ENCODE measurements at places on chromosomes 13 and 19. TPM values are rescaled to one million over a fixed set of nuclear protein-coding genes. Genes with fewer than 3 reads are reported as not detected.

DNA sequence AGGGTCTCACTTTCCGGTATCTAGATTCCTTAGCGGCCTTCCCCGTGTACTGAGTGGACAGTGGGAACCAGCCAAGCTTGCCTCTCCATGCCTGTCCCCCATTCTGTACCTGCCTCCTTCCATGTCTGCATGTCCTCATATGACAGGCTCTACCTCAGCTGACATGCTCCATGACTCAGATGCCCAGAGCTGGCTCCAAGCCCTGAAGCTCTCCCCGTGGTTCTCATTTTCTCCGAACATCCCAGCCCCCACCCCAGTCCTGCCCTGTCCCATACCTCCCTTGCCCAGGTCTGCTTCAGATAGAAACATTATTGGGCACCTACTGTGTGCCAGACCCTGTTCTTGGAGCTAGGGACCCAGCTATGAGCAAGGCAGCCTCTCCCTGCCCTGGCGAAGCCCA is 17.1 kb upstream of the SHFL start:
- no peak for DNase-seq

Gene DAND5
- not detected for total RNA-seq

Gene KLHL1
- not detected for total RNA-seq

- DNase-seq, result no peak
These were observed 1.9 kb downstream of the LDLR start for GRCh38 chr19:11090997-11091702.

Gene ZNF766
- total RNA-seq, result 9.1 TPM

Gene FGF22
- not detected for total RNA-seq

Gene NKPD1
- total RNA-seq, result 0.13 TPM

DNA sequence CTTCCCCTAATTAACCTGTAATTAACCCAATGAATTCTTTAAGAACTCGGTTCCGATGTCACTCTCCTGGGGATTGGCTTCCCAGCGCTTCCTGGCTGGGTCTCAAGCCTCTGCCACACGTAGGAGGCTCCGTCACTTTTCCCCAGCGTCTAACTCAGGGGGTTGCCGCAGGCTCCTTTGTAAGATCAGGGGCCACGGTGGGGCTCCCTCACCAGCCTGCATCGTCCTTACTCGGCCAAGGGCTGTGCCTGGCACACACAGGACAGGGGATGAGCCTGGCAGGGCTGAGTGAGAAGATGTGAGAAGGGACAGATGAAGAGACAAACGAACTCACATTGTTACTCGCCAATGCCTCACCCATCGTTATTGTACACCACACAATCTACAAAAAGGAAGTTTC is 20.9 kb upstream of the ATP11A start:
- no peak for DNase-seq

- no peak for DNase-seq
These were observed 1124.8 kb upstream of the PRR20A start for GRCh38 chr13:56015919-56016318.

DNA sequence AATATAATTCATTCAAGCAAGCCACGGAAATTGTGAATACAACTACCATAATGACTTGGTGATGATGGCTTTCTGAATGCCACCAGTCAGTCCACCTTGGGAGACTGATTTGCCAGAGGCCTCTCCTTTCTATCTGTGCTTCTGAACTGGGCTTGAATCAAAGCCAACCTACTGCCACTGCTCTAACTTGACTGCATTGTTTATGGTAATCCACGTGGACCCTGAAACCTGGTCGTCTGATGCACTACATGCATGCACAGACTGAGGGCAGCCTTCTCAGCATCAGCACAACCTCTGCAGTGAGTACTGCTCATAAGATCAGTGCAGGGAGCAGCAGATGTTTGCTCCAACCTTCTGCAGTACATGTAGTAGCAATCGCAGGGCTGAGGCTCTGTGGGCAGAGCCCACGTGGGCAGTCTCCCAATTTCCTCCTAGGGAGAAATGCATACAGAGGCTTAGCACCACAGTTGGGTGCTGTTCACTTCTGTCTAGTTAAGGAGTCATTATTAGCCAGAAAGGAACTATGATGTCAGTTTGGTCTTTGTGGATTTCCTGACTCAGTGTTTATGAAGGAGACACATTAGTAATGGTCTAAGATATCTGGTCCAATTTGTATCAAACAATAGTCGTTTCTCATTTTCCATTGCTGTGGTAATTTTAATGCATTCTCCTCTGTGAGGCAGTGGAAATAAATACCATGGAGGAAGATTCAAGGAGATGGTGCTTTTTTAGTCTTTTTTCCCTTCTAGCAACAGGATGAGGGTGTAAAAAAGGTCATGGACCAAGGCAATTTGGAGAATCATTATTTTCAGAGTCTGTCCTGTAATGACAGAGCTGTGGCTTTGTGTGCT is 82.5 kb downstream of the AKAP11 start:
- no peak for DNase-seq

- DNase-seq, result no peak
These were observed 75.5 kb upstream of the ADGRE5 start for GRCh38 chr19:14305706-14306105.

Gene CLDN10
- 0.28 TPM for total RNA-seq

DNA sequence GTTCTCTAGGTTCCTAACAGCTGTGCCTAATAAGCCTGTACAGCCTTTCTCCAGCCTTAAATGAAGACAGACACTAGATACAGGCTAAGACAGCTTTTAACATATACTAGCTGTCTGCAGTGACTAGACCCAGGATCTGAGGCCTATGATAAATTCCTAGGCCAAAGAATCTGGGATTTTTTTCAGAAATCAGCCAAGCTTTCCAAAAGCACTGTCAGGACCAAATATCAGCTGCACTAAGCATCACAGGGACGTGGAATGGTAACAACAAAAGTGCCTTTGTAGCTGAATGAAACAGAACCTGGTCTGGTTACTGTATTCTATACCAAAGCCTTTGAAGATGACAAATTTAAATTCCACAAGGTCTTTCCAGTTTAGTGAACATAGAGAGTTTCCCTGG is 77.9 kb upstream of the DOCK9 start:
- no peak for DNase-seq

- DNase-seq, result peak; percentile 77
These were observed 299.0 kb downstream of the ITGBL1 start for GRCh38 chr13:101751488-101751887.

Gene ZNF556
- not detected for total RNA-seq

Gene FBXO27
- 1.5 TPM for total RNA-seq

GRCh38 chr19:1756705-1757465 is 3.6 kb downstream of the ONECUT3 start:
- no peak for DNase-seq

GRCh38 chr19:30047432-30047831 is 105.4 kb downstream of the URI1 start:
- DNase-seq, result no peak

GRCh38 chr13:101455863-101456262 is 3.4 kb downstream of the ITGBL1 start:
- peak; percentile 69 for DNase-seq

DNA sequence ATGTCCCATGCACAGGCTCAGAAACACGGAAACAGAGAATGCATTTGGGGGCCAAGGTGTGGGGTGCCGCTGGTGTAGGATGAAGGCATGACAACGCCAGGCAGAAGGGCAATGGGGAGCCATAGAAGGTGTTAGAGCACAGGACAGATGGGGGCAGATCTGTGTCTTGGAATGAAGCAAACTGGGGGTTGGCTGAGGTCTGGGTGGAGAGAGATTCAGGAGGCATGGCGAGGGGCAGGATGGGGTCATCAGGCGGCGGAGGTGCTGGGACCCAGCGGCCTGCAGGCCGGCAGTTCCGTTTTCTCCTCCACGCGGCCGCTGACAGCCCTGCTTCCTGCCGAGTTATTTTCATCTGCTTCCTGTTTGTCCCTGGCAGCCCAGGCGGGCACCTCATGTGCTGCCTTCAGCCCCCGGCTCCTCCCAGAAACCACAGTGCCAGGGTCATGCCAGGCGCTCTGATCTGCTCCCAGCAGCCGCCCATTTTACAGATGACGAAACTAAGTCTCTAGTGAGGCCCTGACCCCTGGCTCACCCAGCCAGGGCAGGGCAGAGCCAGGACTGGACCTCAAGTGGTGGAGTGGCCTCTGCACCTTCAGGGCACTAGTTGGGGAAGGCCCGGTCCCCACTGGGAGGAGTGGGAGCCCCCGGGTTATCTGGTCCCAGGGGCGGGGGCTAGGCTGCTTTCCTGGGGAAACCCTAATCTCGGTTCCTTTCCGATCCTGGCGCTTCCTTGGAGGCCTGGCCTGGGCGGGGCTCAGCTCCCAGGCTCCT is 2.2 kb downstream of the ARHGAP45 start:
- no peak for DNase-seq

- DNase-seq, result no peak
These were observed 134.6 kb upstream of the ARGLU1 start for GRCh38 chr13:106702505-106702904.

Gene PEPD
- 56.1 TPM for total RNA-seq

DNA sequence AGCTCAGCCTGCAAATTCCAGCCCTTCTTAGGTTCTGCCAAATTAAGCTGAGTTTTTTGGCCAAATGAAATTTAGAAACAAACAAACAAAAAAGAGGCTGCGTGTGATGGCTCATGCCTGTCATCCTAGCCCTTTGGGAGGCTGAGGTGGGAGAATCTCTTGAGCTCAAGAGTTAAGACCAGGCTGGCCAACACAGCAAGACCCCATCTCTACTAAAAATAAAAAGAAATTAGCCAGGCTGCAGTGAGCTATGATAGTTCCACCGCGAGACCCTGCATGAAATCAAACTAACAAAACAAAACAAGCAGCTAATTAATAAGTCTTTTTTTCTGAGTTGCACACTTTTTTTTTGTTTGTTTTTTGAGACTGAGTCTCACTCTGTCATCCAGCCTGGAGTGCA is 17.9 kb downstream of the NCAN start:
- DNase-seq, result no peak

DNA sequence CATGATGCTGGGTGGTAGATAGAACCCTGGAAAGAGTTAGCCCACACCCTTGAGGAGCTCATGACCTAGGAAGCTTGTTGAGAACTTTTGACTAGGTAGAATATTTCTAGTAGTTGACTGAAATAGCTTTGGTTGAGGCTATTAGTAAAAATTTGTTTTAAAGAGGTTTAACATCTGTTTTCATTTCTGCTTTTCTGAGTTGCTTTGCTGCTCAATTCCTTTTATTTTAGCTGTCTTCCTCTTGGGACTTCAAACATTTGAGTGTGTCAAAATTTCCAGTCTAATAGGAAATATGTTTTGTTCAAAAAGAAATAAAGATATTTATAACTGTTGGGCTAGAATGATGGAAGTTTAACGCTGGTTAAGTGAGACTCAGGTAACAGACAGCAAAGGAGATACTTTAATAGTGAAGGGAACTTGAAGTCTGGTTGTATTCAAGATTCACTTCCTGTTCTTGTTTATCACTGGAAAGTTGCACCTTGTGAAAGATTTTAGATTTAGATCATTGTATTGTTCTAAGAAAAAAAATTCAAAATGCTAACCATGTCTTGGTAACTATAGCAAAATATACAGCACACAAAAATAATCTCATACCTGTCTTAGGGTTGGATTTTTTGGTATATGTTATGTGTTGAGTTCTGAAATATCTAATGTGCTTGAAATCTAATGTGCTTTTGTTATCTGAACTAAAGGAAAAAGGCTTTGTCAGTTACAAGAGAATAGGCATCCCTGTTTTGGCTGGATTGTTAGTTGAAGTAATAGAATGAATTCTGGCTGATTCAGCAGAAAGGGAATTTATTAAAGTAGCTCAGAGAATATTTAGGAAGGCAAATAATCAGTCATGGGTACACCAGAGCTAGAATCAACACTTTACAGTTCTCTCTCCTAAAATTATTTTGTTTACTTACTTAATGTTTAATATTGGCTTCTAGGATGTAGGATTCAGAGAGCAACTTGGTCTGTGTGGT is 24.4 kb upstream of the GPR18 start:
- DNase-seq, result no peak

Gene LRRC63
- 0.07 TPM for total RNA-seq

- no peak for DNase-seq
These were observed 16.4 kb downstream of the DOT1L start for GRCh38 chr19:2180114-2180513.

DNA sequence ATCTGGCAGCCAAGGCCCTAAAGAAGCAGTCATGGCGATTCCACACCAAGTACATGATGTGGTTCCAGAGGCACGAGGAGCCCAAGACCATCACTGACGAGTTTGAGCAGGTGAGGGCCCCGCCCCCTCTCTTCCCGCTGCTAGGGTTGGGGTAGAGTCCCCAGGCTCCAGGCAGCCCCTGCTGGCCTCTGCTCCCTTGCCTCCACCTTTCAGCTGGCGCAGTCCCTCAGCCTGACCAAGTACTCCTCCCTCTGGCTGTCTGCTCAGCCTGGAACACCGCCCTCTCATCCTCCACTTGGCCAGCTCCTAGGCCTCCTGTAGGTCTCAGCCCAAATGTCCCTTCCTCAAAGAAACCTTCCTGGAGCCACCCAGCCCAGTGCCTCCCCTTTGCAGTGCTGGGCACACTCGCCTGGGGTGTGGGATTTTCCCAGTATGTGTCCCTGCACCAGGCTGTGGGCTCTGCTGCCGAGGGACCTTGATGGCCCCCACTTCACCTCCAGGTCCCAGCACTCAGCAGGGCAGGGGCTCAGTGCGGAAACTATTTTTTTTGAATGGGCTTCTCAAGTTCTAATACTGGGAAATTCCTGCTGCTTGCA is 5.7 kb downstream of the LENG1 start:
- DNase-seq, result no peak

DNA sequence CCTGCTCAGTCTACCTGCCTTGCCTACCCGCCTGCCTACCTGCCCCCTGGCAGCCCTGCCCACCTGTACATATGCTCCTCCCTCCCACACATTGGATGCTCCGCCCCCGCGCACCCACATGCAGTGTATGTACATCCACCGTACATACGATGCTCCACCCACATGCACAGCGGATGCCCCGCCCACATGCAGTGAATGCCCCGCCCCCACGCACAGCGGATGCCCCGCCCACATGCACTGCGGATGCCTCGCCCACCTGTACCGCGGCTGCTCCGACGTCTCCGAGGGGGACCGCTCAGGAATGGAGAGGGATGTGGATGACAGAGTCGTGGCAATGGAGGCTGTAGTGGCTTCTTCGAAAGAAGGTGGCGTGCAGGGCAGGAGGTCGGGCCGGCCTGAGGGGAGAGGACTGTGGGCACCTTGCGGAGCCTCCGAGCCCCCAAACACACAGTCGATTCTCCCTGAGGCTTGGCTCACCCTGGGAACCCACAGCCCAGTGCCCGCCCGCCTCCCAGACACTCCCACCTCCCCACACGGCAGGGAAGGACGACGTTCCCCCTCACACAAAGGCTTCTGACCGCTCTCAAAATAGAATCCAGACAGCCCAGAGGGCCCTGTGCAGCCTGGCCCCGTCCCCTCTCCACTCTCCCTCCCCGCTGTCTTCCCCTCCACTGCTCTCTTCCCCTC is 16.5 kb upstream of the CACTIN start:
- DNase-seq, result no peak

GRCh38 chr13:40657307-40657706 is 9.1 kb downstream of the FOXO1 start:
- DNase-seq, result no peak

Gene ZNF296
- 0.26 TPM for total RNA-seq

DNA sequence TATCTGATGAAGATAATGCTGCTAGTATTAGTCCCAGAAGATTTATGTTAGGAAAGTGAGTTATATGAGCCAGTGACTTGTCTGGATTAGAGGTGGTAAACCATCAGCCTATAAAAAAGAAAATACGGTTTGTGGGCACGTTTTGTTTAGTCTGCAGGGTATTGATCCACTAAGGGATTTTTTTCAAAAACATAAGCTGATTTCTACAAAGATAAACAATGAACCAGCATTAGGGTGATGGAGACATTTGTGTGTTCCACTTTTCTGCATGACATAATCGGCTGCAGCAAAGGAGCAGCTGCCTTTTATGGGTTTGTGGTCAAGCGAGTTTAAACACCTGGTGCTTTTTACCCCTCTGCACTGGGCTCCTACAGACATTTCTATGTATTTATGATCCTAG is 836.4 kb upstream of the GPC6 start:
- no peak for DNase-seq
